Gastroesophageal sphincter (tissue), 4 donors: ENCODE measurements at places on chromosomes 12 and 14. TPM values are rescaled to one million over a fixed set of nuclear protein-coding genes. Genes with fewer than 3 reads are reported as not detected.

DNA sequence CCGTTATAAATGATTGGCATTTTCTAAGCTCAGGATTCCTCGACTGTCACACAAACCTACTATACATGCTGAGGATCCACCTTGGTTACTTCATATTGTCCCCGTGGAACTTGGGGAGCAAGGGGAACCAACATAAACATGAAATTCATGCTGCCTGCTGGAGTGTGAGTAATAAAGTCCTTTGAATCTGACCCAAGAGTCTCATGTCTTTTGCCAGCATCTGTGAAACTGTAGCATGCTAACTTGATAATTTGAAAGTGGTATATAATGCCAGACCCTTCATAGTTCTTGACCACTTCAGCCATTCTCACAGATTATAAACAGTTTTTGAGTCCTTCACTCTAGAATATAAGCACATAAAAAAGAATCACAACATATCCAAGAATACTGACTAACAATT lies 17.1 kb downstream of the SLC35F4 start:
- no peak for ATAC-seq

- ATAC-seq: no peak
These were observed 180.8 kb downstream of the EPS8 start for GRCh38 chr12:15608406-15608805.

DNA sequence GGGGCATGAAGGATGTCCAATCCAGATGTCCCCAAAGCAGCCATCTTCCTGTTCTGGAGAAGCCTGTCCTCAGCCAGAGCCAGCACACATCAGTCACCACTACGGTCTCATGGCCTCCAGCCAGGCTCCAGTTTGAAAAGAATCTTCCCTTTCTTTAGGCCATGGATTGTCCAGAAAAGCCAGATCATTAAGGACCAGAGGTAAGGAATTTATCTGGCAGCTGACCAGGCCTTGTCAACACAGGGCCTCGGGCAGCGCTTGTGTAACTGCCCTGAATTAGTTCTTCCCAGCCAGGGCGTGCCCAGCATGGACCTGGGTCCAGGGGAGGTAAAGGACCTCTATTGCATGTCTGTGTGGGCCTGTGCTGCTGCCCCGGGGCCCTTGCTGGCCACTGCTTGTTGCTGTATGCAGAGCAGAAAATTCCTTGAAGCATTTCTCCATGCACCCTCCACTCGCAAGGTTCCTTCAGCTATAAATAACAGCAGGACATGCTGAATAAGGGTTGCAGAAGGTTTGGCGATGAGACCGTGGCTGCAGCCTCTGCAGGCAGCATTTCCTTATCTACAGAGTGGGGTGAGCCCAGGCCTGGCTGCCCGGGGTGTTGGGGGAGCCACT lies 21.7 kb upstream of the VPS37B start:
- ATAC-seq: peak; percentile 82

DNA sequence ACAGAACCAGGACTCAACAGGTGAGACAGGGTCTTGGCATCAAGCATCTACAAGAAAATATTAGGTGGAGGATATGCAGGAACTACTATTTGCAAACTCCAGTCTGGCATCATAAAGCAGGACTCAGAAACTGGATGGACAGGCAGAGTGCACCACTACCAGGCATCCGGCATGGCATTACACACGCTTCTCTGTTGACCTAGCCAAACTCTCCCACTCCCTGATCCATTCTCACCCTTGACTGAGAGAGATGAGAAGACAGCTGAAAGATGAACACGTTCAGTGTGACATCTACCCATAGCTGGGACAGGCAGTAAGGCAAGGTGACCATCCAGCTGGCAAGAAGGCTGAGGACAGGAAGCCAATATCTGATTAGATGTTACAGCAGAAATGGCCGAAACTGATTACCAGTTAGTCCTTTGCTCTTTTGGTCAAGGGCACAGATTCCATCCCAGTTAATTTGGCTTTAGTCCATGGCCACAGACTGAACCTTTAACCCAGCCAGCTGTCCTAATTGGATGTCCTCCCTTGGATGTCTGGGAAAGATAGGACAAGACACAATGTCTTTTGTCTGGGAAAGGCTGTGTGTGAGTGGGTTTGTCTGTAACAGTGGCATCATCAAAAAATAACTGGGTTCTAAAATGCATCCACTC lies 71.6 kb downstream of the BBS10 start:
- ATAC-seq: no peak

DNA sequence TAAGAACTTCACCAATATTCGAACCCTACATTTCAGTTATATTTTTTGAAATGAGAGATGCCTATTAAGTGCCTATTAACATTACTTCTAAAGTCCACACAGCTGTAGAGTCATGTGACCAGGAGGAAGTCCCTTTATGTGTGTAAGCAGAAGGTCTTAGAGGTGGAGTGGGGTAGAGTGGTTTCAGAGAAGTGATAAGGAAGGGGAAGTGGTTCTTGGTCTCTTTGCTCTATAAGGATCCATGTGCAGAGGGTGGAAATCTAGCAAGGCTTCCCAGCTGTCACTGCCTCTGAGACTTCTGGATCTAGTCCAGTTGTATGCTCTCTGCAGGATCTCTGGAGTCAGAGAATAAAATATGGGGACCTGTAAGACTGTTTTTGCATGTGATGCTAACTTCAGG lies 673.9 kb downstream of the FLRT2 start:
- ATAC-seq: no peak

DNA sequence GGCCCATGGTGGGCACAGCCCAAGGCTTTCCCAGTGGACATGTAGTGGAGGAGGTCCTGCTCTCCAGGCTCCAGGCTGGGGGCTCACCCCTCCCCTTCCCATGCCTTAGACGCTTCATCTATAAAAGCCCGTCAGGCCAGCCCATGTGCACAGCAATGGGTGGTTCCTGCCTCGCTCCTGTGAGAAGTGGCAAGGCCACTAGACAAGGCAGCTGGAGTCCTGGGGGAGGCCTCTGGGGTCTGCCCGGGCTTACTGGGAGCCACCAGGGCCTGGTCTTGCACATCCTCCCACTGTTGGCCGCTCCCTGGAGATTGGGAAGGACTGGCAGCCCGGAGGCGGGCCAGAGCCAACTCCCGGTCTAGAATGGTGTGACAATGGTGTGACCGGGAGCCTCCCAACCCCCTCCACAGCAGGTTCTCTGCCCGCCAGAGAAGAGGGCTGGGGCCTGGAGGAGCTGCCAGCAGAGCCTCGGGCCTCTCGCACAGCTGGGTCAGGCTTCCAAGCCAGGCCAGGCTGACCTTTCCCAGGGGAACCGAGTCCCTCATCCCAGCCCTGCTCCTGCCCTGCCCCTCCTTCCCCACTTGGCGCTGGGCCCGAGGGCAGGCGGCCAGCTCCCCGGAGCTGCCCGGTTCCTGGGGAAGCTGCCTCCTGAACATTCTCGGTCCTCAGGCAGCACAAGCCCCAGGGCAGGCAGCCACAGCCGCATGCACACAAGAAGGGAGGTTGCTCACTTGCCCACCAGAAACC lies 97.9 kb downstream of the RFLNA start:
- ATAC-seq: peak; percentile 49

DNA sequence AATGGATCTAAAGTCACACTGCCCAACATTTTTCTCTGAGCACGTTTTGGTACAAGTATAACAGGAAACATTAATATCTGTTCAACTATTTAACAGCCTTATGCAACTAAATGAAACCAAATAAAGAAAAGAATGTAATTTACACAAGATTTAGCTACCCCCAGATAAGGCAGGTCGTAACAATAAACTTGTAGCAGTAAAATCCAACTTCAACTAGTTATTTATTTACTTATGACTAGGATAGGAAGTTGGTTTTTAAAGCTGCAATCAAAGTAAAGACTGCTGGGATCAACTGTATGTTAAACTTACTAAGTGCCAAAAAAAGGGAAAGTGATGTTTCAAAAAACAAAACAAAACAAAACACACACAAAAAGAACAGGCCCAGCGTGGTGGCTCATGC lies 30.9 kb downstream of the FERMT2 start:
- no peak for ATAC-seq

GRCh38 chr12:111431772-111432171 lies 26.0 kb downstream of the SH2B3 start:
- ATAC-seq: no peak

- ATAC-seq: no peak
These were observed 1.4 kb upstream of the GARIN2 start for GRCh38 chr14:67187826-67188225.

DNA sequence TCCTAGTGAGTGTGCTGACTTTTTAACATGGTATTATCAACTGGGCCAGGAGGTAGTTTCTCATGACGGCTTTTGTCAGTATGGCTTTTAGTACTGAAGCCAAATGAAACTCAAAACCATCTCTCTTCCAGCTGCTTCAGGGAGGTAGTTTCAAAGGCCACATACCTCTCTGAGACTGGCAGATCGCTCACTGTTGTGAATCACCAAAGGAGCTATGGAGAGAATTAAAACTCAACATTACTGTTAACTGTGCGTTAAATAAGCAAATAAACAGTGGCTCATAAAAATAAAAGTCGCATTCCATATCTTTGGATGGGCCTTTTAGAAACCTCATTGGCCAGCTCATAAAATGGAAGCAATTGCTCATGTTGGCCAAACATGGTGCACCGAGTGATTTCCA lies 141.1 kb downstream of the HMGA2 start:
- no peak for ATAC-seq

DNA sequence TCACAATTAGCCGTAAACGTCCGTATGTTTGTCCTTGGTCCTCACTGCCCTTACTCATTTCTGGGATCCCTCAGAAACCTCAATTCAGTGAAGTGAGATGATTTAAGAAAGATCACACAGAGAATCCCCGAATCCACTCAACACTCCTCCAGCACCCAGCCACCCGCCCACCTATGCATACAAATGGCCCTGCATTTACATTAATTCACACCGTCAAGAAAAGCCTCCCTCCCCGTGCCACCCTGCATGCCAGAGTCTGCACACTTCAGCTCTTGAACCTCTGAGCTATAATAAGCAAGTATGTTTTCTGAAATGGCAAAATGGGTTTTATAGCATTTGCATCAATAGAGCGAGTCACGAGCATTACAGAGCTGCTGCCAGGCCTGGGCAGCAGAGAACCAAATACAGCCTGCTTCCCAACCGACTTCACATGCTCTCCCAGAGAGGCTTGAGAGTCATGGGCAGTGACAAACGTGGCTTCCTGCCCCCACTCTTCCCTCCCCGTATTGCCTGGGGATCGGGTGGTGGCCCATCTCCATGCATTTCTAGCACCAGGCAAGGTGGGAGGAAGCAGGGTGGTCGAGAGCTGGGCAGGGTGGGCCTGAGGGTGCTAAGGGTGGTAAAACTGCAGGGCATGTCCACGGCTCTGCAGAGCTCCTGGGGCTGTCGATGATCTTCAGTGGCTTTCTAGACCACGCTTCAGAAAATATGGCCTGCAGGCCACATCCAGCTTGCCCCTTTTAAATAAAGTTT lies 177.6 kb downstream of the RIMBP2 start:
- no peak for ATAC-seq

DNA sequence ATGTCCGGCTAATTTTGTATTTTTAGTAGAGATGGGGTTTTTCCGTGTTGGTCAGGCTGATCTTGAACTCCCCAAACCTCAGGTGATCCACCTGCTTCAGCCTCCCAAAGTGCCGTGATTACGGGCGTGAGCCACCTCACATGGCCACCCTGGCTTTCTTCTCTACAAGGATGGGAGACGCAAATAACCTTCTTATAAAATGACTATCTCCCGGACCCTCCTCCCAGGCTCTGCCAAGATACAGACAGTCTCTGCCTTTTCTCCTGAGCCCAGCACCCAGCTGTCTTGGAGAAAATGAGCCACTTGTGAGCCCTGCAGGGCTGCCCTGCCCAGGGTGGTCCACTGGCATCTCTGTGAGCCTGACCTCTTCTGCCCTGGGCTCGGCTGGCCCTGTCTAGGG lies 34.7 kb upstream of the RBM19 start:
- ATAC-seq: no peak

- ATAC-seq: peak; percentile 80
These were observed 26.8 kb upstream of the DAAM1 start for GRCh38 chr14:59161561-59162175.

DNA sequence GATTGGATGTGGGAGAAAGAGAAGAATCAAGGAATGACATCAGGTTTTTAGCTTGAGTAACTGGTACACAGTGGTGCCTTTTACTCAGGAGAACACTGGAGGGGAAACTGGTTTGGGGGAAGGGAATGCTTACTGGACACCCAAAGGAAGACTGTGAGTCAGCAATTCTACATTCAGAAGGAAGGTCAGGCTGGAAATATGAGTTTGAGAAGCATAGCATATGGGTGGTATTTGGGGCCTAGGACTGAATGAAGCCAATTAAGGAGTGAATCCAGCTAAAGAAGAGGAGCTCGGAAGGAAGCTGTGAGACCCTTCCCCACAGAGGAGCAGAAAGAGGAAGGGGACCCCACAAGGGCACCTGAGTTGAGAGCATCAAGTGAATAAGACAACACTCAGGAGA lies 35.4 kb downstream of the DMAC2L start:
- ATAC-seq: no peak

RAPGEF3 gene
- 21.3 TPM for total RNA-seq

GRCh38 chr12:101216810-101217209 lies 6.8 kb upstream of the SLC5A8 start:
- ATAC-seq: no peak

DPPA3 gene
- not detected for total RNA-seq

FITM1 gene
- total RNA-seq: not detected

GRCh38 chr14:31371646-31372045 lies 48.7 kb downstream of the HEATR5A start:
- ATAC-seq: no peak

GRCh38 chr12:113267621-113268020 lies 46.4 kb downstream of the TPCN1 start:
- ATAC-seq: no peak

GARIN6 gene
- not detected for total RNA-seq

DNA sequence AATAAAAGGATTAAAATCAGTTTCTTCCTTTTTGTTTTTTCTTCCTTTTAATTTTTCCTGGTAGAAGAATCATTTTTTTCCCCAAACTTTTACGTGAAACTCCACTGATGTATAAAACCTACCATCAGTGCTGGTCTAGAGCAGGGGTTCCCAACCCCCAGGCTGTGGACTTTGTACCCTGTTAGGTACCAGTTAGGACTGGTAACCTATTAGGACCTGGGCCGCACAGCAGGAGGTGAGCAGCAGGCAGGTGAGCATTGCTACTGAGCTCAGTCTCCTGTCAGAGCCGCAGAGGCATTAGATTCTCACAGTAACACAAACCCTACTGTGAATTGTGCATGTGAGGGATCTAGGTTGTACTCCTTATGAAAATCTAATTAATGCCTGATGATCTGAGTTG lies 10.1 kb downstream of the SMCO2 start:
- no peak for ATAC-seq

ISM2 gene
- 0.31 TPM for total RNA-seq
